ENCODE measurements at places on chromosomes 5 and 9.

GRCh38 chr5:120789918-120790317, 325.8 kb downstream of the PRR16 start:
- no peak for DNase-seq

DNA sequence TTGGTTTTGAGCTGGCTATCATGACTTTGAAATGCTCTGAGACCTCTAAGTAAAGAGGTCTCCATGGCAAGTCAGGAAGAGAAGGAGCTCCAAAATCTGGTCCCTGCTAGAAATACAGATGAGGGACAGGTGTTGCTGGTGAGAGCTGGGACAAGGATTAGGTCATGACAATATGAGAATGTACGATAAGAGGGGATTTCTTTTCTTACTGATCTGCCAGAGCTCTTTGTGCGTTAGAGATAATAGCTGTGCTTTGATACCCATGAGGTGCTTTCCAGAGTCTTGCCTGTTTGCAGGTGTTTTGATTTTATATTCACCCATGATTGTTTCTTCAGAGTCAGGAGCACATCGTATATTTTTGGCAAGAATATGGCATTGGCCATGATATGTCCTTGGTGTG, 56.5 kb downstream of the ANKRD33B start:
- no peak for DNase-seq

DNA sequence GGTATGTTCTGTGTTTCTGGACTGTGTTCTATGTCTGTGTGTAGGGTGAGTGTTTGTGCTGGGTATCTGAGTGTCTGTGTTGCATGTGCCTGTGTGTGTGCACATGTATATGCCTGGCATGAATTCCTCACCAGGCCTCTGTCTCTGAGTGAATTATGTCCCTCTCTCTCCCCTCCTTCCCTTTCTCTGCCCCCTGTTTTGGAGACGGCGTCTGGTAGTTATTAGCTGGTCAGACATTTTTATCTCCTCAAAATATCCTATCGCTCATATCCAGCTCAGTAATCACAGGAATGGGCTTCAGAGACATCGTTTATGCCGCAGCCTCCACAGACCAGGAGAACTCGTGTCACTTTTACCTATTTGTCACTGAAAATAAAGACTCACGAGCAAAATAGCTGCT, 483.2 kb upstream of the BRINP1 start:
- no peak for DNase-seq

DNA sequence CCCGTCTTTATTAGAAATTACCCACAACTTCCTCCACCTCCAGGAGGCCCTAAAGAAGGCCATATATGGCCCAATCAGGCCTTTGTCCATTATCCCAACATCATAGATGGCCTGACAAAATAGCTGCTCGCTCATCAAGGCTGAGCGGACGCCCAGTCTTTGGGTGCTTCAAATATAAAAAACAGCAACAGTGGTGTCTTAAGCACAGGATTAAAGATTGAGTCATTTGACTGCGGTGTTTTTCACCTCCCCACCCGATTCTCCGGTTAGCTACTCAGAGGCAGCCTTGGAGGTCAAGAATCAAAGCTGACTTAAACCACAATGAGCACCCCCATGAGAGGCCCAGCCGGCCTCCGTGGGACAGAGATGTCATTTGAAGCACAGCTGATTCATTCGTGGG, 18.8 kb downstream of the S1PR3 start:
- no peak for DNase-seq

- no peak for DNase-seq
Observed at GRCh38 chr9:98288881-98289280, 33.4 kb upstream of the TBC1D2 start.

GRCh38 chr5:127696683-127697082, 6.5 kb upstream of the CCDC192 start:
- DNase-seq: no peak

- DNase-seq: no peak
Observed at GRCh38 chr9:131671133-131671520, 68.7 kb downstream of the RAPGEF1 start.

GRCh38 chr5:157306692-157307471, 41.0 kb downstream of the CYFIP2 start:
- no peak for DNase-seq

DNA sequence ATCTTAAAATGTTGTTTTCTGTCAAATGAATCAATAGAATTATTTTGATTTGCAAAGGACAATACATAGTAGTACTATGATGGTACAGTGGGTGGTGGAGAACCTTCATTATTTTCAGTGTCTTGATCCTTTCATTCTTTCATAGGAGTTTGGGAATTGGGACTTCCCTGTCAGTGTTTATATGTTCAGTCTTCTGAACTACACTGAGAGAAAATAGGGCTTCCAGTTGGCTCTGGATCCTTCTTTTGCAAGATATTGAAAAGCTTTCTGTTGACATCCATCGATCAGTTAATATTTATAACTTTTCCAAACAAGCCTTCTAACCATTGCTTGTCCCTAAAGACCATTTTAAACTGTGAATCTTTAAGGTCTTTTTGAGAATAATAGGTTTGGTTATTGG, 94.7 kb downstream of the XRCC4 start:
- no peak for DNase-seq

DNA sequence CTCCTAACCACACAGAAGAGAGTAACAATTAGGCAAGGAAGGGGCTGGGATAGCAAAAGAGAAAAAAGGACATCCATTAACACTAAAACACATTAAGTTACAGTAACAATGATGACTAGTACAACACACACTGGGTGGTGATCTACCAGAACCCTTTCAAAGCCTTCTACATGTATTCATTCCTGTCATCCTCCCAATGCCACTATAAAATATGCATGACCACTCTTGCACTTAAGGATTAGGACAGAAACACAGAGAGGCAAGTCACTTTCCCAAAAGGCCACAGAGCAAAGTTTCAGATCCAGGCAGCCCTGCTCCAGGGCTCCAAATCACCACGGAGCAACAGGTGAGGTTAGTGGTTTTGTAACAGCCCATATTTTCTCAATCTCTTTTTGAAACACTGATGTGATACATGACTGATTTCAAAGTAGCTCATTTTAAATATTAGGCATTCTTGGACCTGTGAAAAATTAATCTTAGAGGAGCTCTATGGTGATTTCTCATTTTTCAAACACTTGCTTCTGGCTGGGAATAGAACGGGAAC, 86.7 kb downstream of the AUH start:
- DNase-seq: no peak

DNA sequence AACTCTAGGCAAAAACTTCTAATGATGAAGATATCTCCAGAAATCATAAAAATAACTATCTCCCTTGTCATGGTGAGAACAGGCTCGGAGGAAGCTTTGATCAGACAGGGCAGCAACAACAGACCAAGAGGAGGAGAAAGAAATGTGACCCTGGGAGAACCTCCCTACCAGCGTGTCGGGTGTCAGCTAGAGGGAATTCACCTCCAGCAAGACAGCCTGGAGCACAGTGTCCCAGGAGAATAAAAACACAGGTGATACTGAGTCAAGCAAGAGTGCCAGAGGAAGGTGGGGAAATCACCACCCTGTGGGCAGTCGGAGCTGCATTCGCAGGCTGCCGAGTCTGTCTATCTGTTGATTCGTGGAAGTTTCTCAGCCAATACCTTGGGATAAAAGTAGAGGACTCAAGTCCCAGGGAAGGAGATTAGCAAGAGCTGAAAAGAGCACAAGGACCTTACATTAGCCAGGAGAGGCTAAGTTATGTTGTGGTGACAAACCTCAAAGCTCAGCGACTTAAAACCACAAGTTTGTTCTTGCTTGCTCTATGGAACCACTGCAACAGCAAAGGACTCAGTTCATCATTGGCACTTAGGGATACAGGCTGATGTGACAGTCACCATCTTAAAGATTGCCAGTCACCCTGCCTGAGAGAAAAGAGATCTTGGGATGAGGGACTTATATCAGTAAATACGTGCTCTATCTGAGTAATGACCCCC, 598.3 kb downstream of the CCDC171 start:
- no peak for DNase-seq

GRCh38 chr9:69121155-69122081, 52.7 kb upstream of the TJP2 start:
- no peak for DNase-seq

DNA sequence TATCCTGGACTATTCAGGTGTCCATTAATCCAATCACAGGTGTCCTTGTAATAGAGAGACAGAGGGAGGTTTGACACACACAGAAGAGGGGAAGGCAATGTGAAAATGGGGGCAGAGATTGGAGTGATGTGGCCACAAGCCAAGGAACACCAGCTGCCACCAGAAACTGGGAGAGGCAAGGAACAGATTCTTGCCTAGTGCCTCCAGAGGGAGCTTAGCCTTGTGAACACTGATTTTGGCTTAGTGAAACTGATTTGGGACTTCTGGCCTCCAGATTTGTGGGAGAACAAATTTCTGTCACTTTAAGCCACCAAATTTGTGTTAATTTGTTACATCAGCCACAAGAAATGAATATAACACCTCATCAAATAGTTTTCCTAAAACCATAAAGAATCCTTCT, 416.2 kb downstream of the ENC1 start:
- no peak for DNase-seq

DNA sequence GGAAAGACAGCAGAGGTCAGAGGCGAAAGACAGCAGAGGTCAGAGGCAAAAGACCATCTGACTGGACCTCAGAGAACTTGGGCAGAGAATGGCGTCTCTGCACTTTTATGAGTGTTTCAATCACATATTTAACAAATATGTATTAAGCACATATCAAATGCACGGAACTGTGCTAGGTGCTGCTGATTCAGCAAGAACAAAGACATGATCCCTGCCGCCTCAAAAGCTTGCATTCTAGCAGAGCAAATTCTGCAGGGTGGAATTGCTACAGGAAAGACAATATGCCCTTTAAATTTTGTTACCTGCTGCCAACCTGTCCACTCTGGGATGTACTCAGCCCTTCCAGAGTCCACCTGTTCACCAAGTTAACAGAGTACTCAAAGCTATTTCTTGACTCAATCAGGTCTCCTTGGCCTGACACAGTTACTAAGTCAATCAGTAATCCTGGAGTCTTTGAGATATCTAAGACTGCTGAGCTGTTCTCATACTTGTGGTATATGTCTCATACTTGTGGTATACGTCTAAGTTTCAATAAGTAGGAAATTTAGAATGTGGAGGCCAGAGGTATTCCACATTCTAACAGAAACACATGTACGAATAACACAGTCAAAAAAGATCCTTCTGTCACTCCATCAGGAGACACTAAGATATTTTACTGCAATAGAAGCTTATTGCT, 131.8 kb downstream of the GNAQ start:
- peak; percentile 57 for DNase-seq

DNA sequence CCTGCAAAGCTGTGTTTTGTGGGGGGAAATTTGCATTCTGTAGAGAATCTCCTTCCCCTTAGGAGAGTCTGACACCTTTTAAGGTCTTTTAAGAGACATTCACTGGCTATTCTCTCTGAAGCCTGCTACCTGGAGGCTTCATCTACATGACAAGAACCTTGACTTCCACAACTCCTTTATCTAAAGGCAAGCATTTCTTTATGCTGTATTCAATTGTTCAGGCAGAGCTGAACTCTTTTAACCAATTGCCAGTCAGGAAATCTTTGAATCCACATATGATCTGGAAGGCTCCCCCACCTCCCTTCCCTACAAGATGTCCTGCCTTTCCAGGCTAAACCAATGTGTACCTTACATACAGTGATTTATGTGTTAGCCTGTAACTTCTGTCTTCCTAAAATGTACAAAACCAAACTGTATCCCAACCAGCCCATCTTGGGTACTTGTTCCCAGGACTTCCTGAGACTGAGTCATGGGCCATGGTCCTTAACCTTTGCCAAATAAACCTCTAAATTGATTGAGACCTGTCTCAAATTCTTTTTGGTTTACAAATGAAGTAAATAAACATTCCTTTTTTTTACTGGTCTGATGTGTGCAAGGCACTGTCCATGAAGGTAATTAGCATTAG, 9.9 kb downstream of the C9orf85 start:
- no peak for DNase-seq

DNA sequence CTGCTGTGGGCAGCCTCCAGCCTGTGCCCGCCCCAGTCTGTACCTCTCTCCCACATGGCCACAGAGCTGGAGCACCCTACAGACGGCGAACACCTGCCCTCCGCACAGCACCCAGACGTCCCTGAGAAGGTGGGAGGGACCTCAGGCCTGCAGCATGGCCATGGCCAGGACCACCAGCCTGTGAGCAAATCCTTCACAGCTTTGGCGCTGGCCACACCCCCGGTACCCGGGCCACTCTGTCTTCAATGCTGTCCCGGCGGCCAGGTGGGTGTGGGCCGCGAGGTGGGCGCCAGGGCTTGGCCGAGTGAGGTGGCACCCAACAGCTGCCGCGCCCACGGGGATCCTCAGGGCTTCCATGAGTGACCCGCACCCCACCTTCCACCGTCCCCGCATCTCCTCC, 18.7 kb downstream of the NOTCH1 start:
- no peak for DNase-seq

- no peak for DNase-seq
Observed at GRCh38 chr5:63854076-63854475, 108.2 kb downstream of the HTR1A start.

DNA sequence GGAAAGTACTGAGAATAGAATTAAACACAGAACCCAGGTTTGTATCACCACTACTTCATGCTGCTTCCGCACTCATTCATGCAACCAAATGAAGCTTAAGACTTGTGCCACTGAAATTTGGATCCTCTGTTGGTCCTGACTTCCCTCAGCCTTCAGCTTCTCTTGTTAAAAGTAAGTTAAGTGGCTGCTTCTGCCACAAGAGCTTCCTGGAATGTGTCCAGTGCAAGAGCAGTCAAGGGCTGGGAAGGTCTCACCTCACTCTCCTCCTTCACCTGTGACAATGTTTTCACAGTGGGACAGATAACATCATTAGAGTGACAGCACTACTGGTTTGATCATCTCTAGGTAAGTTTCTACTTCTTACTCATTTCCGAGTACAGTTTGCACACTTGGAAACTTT, 7.9 kb downstream of the SNCAIP start:
- no peak for DNase-seq

- no peak for DNase-seq
Observed at GRCh38 chr9:16813838-16814237, 56.6 kb downstream of the BNC2 start.

GRCh38 chr9:110712955-110713354, 44.4 kb downstream of the MUSK start:
- no peak for DNase-seq

DNA sequence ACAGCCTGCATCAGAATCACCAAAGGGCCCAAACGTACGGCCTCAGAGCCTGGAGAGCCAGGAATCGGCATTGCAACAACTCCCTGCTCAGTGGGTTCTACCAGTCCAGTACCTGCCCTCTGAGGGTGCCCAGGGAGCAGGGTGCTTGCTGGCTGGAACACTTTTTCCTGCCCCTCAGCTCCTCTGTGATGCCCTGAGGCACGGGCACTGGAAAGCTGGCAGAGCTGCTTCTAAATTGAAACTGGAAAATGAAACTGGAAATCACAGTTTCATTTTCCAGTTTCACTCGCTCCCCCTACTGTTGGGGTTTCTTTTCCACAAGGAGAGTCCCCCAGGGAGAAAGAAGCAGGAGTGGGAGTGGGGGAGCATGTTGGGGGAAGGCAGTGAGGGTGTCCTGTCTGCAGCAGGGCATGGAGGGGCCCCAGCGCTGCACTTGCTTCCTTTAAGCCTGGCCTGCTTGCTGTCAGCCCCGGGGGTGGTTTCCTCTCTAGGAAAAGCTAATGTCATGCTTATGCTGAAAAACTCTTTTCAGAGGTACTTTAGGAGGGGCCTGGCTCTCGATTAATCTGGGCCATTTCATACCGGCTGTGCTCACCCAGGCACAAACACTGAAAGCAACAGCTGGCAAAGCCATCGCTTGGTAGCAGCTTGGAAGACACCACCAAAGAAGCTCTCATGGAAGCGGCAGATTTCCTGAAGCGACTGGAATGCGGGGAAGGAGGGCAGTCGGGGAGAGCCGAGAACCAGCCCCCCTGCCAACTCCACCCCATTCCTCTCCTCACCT, 26.2 kb downstream of the IRF1 start:
- DNase-seq: no peak
